Endothelial cell (in vitro differentiated cells): ENCODE measurements at places on chromosomes 4 and X.

DNA sequence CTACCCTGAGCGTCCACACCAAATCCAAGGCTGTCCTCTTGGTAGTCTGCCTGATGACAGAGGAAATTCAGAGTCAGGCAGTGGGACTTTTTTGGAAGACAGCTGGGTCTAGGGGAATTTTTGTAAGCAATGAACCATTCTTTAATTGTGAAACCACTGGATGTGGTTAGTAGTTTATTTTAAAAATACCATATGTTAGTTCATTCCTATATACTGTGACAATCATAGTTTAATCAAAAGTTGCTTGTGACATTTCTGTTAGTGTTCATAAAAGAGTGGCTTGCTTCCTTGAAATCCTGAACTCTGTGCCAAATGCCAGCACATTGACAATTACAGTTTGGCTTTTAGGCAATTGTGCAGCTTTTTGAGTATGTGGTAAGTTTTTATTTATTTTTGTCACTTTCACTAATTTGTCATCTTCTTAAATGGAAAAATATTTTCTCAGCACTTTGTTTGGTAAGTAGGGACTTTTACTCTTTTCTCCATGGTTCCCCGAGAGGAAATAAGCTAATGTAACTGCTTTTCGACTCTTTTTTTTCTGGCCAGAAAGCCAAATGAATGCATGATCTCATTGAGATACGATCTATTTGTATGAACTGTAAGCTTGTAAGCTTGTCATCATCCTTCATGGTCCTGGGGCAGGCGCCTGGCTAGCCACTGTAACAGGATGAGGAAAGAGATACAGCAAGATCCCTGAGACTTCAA lies 72.6 kb upstream of the SLC4A4 start:
- no peak for DNase-seq

- no peak for DNase-seq
These were observed 727.9 kb downstream of the CCSER1 start for GRCh38 chr4:90855111-90855510.

DNA sequence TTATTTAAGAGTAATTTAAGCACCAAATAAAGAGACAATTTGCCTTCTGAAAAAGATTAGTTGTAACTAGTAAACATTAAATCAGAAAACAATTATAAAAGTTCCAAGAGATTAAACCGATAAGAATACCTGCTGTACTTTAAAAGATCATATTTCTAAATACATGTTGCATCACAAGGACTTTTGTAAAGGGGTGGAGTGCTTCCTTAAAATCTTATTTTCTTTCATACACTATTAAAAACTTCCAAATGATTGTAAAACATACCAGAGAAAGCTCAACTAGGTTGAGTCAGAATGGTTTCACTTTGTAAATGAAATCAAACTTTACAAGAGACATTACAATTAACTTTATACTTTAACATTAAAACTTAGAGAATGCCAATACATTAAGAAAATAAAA lies 41.8 kb downstream of the ACSL4 start:
- DNase-seq: no peak

- no peak for DNase-seq
These were observed 94.4 kb downstream of the TLL1 start for GRCh38 chr4:165967486-165967885.

- DNase-seq: no peak
These were observed 205.4 kb upstream of the CXorf51B start for GRCh38 chrX:146604196-146604595.

- DNase-seq: no peak
These were observed 61.4 kb downstream of the SMARCA1 start for GRCh38 chrX:129461801-129462456.

DNA sequence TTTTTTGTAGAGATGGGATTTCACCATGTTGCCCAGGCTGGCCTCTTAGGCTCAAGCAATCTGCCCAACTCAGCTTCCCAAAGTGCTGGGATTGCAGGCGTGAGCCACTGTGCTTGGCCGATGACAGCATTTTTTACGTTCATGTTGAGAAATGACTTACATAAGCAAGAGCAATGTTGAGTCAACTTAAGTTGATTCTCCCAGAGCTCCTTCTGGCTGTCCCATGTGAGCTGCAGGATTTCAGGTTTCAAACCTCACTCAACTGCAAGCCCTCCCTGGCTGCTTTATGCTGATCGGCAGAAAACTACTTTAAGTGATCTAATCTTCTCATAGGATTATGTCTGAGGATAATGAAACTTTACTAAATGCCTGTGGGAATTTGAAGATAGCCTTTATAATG lies 86.8 kb downstream of the GC start:
- DNase-seq: no peak

- DNase-seq: no peak
These were observed 48.6 kb upstream of the RASSF6 start for GRCh38 chr4:73668782-73669201.

GRCh38 chr4:138542191-138542776 lies 300.1 kb upstream of the SLC7A11 start:
- no peak for DNase-seq

GRCh38 chr4:16104520-16104919 lies 20.7 kb upstream of the PROM1 start:
- DNase-seq: no peak

DNA sequence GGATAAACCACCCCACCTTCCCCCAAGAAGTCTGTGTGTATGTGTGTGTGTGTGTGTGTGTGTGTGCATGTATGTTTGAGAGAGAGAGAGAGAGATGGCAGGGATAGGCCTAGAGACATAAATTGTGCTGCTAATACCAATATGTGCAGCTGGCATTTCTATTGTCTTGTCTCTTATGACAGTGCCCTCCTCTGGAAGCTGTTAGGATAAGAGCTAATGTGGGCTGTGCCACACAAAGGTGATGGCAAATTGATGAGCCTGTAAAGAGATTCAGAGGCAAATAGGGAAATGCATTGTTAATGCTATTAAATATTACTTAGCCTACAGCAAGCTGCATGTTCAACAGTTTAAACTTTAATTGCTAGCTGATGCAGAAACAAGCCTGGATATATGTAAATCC lies 332.0 kb downstream of the NKX6-1 start:
- no peak for DNase-seq
